ENCODE measurements at places on chromosomes 7 and 10.

- peak; percentile 10 for DNase-seq
Observed at GRCh38 chr7:97971120-97971989, 18.6 kb downstream of the OCM2 start.

- DNase-seq: no peak
Observed at GRCh38 chr10:128160297-128160711, 34.1 kb upstream of the MKI67 start.

GRCh38 chr7:23654508-23654907, 25.5 kb upstream of the FAM221A start:
- DNase-seq: no peak

DNA sequence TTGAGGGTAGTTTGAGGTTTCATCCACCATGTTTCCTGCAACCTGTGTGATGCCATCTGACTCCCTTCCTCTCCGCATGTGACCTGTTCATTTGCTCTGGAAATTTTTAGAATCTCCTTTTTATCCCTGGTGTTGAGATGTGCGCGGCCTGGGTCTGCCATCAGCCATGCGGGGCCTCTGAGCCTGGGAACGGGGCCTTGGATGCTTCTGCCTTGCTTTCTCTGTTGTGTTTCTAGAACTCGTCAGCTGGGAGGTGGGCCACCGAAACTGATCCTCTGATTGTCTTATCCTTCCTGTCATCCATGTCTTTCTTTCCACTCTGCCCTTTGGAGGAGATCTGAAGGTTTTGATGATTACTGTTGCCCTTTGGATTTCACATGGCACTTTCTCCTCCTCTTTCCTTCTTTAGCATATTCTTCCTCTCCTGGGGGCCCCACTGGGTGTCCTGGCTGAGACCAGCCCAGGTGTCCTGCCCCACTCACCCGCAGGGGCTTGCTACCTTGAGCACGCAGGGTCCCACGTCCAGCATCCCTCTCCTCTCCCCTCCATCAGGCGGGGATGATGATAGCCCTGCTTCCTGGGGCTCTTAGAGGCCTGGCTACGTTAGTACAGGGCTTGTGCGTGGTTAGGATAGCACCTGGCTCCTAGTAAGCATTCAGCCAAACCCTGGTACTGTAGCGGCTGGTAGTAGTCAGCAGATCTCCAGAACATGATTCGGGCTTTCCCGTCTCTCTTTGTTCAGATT, 29.9 kb downstream of the PPP2R2D start:
- DNase-seq: no peak

GRCh38 chr10:26755443-26755903, 58.0 kb downstream of the PDSS1 start:
- no peak for DNase-seq

GRCh38 chr7:152136686-152137085, 111.2 kb downstream of the GALNT11 start:
- DNase-seq: no peak

DNA sequence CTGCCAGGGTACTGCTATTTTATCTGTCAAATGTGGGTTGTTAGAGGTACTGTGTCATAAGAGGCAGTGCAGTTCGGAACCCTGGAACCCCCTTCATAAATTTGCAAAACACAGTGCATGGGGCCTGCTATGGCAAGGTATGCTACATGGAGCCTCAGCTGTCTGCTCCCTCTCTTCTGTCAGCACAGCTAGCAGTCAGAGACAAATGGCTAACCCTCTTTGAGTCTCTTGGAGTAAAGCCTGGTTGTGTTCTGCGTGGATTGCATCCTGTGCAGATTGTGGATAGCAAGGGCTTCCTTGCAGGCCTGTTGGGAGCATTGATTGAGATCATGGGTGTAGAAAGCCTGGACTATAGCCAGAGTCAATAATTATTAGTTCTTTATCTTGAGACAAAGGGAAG, 397.8 kb downstream of the AUTS2 start:
- no peak for DNase-seq

GRCh38 chr10:8238986-8239385, 184.5 kb downstream of the GATA3 start:
- peak; percentile 33 for DNase-seq

GRCh38 chr10:69910561-69910960, 108.9 kb downstream of the COL13A1 start:
- no peak for DNase-seq

GRCh38 chr10:110507346-110507745, 9.6 kb downstream of the DUSP5 start:
- no peak for DNase-seq

GRCh38 chr7:46738796-46739195, 817.7 kb upstream of the IGFBP3 start:
- DNase-seq: no peak

DNA sequence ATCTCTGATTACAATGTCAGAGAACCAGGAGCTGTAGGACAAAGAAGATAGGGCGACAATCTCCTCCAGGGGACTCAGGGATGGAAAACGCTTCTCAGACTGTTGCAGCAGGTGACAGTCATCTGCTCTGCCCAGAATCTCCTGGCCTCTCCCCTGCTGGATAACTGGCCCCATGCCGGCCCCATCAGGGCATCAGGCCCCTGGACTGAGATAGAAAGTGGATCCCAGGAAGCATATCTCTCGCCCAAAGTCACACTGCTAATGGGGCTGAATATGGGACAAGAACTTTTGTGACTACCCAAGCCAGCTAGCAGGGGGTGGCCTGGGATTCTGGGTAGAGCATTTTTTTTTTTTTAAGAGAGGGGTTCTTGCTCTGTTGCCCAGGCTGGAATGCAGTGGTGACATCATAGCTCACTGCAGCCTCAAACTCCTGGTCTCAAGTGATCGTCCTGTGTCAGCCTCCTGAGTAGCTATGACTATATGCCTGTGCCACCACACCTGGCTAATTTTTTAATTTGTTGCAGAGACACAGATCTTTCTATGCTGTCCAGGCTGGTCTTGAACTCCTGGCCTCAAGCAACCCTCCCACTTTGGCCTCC, 20.5 kb upstream of the MLXIPL start:
- DNase-seq: no peak

DNA sequence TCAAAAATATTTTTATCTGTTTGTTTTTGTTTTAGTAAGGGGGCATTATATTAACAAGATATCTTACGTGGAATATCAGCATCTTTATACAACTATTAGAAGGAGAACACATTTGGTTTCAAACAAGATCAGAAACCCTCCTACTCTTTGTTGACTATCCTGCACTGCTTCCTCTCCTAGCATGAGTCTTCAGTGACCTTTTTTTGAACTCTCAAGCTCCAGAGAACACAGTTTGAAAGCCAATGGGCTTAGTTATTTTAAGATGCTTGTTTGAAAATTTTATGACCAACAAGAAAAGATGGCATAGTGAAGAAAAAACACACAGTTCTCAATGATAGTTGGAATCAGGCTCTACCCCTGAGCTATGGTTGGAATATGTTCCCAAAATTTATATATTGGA, 37.2 kb upstream of the RTKN2 start:
- DNase-seq: no peak

DNA sequence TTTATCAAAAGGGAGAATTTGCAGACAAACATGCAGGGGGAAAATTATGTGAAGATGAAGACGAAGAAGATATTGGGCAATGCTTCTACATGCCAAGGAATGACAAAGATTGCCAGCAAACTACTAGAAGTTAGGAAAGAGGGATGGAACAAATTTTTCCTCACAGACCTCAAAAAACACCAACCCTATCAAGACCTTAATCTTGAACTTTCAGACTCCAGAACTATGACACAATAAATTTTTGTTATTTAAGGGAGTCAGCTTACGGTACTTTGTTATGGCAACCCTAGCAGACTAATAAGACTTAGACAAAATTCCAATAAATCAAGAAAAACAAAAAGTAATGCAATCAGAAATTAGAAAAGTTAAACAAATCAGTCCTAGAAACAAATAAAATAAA, 280.0 kb upstream of the GNAI1 start:
- no peak for DNase-seq

DNA sequence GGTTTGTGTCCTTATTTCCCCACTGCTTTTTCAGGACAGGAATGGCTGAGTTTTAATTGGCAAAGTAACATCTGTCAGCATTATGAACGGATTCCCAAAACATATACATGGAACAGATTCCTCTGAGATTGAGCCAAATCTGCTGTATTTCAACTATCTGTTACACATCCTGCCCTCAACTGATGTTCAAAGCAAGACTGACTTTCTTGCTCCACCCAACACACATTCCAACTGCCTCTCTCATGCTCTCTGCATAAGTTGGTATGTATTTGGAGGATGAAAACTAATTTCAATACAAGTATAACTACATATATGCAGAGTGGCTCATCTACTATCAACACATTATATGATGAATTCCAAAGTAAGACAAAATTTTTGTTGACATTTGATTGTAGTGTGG, 342.2 kb downstream of the GATA3 start:
- DNase-seq: no peak

DNA sequence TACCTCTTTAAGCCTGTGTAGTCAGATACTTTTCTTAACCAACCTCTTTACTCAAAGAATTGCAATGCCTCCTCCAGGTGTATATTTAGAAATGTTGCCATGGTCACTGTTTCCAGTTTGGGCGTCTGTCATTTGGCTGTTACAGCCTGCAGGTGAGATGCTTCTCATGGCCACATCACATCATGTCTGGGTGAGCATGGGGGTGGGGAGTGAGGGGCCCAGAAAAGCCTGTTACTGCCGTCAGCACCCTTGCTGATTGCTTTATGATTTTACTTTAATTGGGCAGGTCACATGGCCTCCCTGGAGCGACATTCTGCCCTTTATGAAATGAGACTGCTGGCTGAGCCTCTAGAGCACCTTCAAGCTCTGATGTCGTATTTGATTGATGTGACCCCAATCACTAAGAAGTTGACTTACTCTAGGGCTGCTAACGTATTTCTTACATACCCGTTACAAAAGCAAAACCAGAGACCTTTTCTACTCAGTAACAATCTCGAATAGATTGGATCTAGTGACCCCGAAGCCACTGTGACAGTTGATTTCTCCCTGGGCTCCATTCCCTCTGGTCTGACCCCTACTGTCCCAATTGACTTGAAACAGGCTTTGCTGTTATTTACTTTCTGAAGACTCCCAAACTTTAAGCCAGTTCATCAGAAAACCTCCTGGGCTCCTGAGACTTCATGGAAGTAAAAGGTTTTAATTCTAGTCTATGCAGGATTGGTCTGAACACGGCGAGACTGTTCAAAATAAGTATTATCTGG, 60.7 kb downstream of the OTUD1 start:
- no peak for DNase-seq
